ENCODE measurements at places on chromosomes 7 and 10. TPM values are rescaled to one million over a fixed set of nuclear protein-coding genes. Genes with fewer than 3 reads are reported as not detected.
A peak's percentile ranks its signal among the peaks of the same experiment; 100 is the strongest.

ADAM22 gene
- 1.7 TPM for total RNA-seq

ADAM8 gene
- total RNA-seq, result 21.7 TPM

AFAP1L2 gene
- 6.1 TPM for total RNA-seq

TAX1BP1 gene
- 137 TPM for total RNA-seq

CCL24 gene
- 4.8 TPM for total RNA-seq

MBL2 gene
- 0.06 TPM for total RNA-seq

PTPRE gene
- 27.3 TPM for total RNA-seq

GTF2IRD1 gene
- total RNA-seq, result 24.1 TPM

GRCh38 chr7:114107522-114107921 is 188.7 kb upstream of the PPP1R3A start:
- DNase-seq, result no peak
- H3K36me3 ChIP-seq, result no peaks in the 10 kb centered on the region
- no peak overlapping the region for H3K4me3 ChIP-seq
- no peak overlapping the region for H3K27ac ChIP-seq
- no peaks in the 10 kb centered on the region for H3K27me3 ChIP-seq
- H3K4me1 ChIP-seq, result no peaks in the 10 kb centered on the region

DNA sequence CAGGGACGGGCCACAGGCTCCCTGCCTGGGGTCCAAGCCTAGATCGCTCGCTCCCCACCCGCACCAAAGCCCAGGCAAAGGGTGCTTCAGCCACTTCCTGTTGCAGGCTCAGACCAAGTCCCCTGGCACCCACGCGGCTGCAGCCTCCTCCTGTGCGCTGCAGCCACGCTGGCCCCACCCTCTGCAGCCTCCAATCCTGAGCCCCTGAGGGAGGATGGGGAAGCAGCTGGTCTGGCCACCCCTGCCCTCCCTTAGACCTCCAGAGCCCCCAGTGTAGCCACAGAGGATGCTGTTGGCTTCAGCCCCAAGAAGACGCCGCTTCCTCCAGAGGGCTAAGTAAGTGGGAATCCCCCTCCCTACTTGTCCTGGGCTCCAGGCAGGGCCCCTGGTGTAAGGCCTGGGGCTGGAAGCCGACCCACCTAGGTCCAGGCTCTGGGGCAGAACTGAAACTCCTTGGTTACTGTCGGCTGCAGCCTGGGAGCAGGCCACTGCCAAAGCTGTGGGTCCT is 9.4 kb downstream of the LIMK1 start:
- H3K4me3 ChIP-seq, result no peak overlapping the region
- peak overlapping the region; percentile 85 for H3K27ac ChIP-seq
- H3K36me3 ChIP-seq, result no peaks in the 10 kb centered on the region
- no peaks in the 10 kb centered on the region for H3K27me3 ChIP-seq
- H3K4me1 ChIP-seq, result peaks cover 14% of the 10 kb centered on the region

DNA sequence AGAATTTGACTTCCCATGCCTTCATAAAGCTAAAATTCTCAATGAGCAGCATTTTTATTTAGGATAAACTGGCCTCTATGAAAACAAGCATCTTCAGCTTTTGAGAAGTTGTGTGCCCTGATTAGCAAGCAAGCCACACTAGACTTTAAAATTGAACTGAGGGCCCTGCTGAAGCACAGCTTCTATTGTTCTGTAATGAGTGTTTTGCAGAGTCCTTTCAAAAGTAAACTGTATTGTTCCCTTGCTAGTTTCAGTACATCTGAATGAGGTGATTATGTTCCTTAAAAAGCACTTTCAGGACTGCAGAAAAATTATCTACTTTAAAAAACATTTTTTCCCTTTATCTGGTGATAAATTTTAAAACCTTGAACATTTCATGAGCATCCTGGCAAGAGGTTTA is 113.3 kb upstream of the PRPS1L1 start:
- no peak overlapping the region for H3K4me3 ChIP-seq
- no peaks in the 10 kb centered on the region for H3K27me3 ChIP-seq
- H3K27ac ChIP-seq, result no peak overlapping the region

DNA sequence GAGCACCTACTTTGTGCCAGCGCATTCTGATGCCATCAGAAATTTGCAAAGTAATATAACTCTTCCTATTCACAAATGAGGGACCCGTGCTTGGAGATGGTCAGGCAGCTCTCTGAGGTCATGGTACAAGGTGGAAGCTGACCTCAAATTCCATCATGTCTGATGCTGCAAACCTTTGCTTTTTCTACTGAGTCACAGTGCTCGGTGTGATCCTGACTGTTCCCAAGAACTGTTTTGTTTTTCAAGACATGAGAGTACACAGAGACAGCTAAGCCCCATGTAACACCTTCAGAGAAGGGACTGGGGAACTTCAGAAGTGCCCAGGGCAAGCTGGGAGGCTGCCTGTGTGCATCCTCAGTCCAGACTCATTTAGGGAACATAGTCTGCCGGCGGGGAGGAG is 111.3 kb downstream of the FRMD4A start:
- no peaks in the 10 kb centered on the region for H3K36me3 ChIP-seq
- H3K27me3 ChIP-seq, result peaks cover 4% of the 10 kb centered on the region
- no peak overlapping the region for H3K4me3 ChIP-seq
- no peaks in the 10 kb centered on the region for H3K4me1 ChIP-seq
- H3K27ac ChIP-seq, result no peak overlapping the region

DNA sequence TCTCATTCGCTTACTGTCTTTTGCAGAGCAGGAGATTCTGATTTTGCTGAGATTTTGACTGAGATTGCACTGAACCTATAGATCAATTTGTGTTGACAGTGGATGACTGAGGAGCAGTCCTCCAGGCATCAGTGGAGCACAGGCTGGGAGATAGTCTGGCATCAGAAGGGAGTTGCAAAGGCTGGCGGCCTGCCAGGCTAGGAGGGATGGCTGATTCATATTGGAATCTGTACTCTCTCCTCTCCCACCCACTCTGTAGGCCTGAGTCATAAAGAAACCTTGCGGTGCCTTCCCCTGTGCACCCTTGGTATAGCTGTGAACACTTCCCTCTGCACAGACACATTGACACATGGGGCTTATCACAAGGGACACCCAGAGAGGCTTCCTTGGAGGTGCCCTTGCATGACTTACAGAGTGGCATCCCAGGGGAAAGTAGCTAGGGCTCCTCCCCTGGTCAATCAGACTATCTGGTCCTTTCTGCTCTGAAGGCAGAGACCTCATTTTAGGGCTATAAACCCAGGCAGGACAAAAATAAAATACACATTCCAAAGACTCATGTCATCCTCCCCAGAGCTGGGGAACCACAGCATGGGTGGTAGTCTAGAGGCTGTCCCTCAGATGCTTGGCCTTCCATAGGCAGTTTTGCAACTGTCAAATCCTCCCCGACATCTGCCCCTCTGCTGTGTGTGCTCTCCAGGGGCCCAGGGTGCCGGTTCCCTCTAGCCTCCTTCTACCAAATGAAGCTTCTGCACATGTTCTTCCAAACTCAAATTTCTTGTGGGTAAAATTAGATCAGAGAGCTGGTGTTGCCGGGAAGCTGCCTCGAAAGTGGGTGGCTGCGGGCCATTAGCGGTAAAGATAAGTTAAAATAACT is 37.4 kb upstream of the EEPD1 start:
- DNase-seq, result peak; percentile 47
- H3K4me1 ChIP-seq, result peaks cover 13% of the 10 kb centered on the region
- H3K27ac ChIP-seq, result no peak overlapping the region
- H3K36me3 ChIP-seq, result no peaks in the 10 kb centered on the region
- H3K27me3 ChIP-seq, result no peaks in the 10 kb centered on the region
- H3K4me3 ChIP-seq, result no peak overlapping the region

- peak overlapping the region; percentile 82 for H3K27ac ChIP-seq
- H3K27me3 ChIP-seq, result no peaks in the 10 kb centered on the region
- no peak for DNase-seq
These were observed 443 bp downstream of the MYOF start for GRCh38 chr10:93481637-93482144.

GRCh38 chr10:60518745-60519144 is 129.1 kb upstream of the ANK3 start:
- no peaks in the 10 kb centered on the region for H3K36me3 ChIP-seq
- no peak for DNase-seq
- no peaks in the 10 kb centered on the region for H3K4me1 ChIP-seq
- H3K4me3 ChIP-seq, result no peak overlapping the region
- no peaks in the 10 kb centered on the region for H3K27me3 ChIP-seq

DNA sequence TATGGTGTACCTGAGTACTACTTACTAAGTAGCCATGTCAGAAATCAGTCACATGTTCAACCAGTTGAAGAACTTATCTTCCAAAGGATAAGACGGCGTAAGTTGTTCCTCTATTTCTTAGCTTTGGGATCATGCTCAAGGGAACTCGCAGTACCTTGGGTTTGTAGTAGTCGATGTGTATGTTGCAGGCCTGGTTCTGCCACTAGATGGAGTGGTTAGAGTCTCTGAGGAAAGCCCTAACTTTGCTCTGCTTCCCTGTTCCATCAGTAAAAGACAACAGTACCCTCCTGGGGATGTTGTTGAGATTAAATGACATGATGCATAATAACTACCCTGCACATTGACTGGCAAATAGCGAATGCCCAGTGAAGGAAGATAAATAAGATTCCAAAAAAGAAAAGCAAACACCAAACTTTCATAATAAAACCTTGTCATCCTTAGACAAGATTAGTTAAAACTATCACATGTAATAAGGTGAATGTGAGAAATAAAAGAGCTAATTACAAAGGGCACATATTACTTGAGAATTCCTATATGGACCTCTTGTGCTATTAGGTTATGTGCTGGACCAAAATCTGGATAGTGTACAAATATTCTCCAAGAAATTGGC is 165.9 kb downstream of the ABCA13 start:
- no peak overlapping the region for H3K4me3 ChIP-seq
- no peaks in the 10 kb centered on the region for H3K27me3 ChIP-seq
- DNase-seq, result peak; percentile 21

DNA sequence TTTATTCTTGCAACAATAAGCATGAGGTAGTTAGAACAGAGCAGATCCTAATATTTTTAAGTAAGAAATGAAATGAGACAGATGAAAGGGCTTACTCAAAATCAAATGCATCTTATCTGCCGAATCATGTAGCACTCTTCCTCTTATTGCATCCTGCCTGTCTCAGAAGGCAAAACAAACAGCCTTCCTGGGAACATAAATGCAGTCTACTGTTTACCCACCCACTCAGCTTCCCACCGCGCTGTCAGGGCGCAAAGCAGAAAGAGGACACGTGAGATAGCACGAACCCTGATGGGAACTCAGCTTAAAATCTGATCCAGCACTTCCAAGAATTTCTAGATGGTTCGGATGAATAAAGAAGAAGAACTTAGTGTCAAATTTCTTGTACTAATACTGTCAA is 114.4 kb upstream of the CDK1 start:
- H3K4me1 ChIP-seq, result peaks cover 4% of the 10 kb centered on the region
- H3K27ac ChIP-seq, result no peak overlapping the region
- no peaks in the 10 kb centered on the region for H3K27me3 ChIP-seq
- no peak overlapping the region for H3K4me3 ChIP-seq

GRCh38 chr7:18890885-18891621 is 226.4 kb downstream of the TWIST1 start:
- no peak overlapping the region for H3K27ac ChIP-seq
- no peaks in the 10 kb centered on the region for H3K36me3 ChIP-seq
- peaks cover 5% of the 10 kb centered on the region for H3K4me1 ChIP-seq
- no peak overlapping the region for H3K4me3 ChIP-seq
- peaks cover 19% of the 10 kb centered on the region for H3K27me3 ChIP-seq
- DNase-seq, result peak; percentile 83

- H3K27ac ChIP-seq, result no peak overlapping the region
- H3K4me3 ChIP-seq, result no peak overlapping the region
- no peak for DNase-seq
These were observed 919.2 kb downstream of the LRMDA start for GRCh38 chr10:76350583-76350982.

DNA sequence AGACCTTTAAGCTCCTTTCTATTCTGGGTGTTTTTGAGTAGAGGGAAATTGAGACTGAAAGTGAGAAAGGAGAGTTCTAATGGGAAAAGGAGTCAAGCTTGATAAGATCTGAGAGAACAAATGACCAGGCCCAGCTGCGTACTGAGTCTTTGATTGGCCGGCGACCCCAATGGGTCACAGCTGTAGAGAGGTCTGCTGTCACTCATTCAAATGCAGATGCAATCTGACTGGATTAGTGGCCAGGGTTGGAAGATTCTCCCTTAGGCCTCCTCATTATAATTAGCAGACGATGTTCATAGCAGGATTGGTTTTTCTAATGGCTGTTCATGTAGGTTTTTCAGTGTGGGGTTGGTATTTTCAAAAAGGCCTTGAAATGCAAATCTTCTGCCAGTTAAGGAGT is 127.2 kb upstream of the SLC25A13 start:
- H3K4me1 ChIP-seq, result no peaks in the 10 kb centered on the region
- H3K27ac ChIP-seq, result no peak overlapping the region
- no peak overlapping the region for H3K4me3 ChIP-seq
- no peak for DNase-seq

- no peak overlapping the region for H3K27ac ChIP-seq
- H3K36me3 ChIP-seq, result no peaks in the 10 kb centered on the region
- no peak overlapping the region for H3K4me3 ChIP-seq
- no peaks in the 10 kb centered on the region for H3K4me1 ChIP-seq
These were observed 4.6 kb downstream of the SHOC2 start for GRCh38 chr10:110923856-110924493.

DNA sequence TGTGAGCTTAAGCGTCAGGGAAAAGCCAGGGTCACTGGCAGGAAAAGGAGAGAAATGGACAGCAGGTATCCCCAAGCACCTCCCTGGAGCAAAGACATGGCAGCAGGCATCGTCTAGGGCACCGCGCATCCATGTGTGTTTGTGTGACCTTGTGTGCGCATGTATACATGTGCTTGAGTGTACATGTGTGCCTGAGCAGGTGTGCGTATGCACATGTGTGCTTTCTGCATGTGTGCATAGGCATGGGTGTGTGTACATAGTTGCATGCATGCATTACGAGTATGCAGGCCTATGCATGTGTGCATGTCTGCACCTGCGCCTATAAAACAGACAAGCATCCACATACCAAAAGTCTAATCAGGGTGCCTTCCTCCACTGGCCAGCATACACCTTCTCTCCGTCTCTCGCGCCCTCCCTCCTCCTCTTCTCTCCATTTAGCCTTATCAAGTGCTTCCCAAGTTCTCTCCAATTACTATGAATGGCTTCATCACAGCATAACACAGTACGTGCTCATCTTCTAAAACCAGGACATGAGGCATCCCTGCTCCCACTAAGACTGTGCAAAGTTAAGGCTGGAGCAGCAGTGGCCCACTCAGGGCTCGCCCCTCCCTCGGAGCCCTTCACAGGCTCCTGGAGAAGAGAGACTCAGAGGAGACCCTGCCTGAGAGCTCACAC is 30.6 kb downstream of the RASGEF1A start:
- H3K4me1 ChIP-seq, result no peaks in the 10 kb centered on the region
- no peak overlapping the region for H3K4me3 ChIP-seq
- peaks cover 3% of the 10 kb centered on the region for H3K27me3 ChIP-seq
- DNase-seq, result no peak
- H3K27ac ChIP-seq, result no peak overlapping the region

DNA sequence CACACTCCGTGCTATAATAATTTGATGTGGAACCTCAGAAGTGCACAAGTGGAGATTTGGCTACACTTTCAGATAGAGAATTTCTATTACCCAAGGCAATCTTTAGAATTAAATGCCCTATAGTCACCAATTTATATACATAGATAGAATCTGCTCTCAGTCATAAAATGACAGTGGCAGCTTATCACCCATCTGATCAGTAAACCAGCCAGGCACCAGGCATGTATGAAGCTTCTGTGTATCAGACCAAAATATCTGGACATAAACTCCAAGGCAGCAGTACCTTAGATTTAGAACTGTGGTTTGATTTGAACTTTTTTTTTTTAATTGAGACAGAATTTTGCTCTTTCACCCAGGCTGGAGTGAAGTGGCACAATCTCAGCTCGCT is 180.9 kb downstream of the IPMK start:
- no peak for DNase-seq
- no peak overlapping the region for H3K27ac ChIP-seq
- H3K4me1 ChIP-seq, result no peaks in the 10 kb centered on the region
- no peak overlapping the region for H3K4me3 ChIP-seq
- H3K36me3 ChIP-seq, result no peaks in the 10 kb centered on the region
